ENCODE measurements at places on chromosomes 13 and 19.

DNA sequence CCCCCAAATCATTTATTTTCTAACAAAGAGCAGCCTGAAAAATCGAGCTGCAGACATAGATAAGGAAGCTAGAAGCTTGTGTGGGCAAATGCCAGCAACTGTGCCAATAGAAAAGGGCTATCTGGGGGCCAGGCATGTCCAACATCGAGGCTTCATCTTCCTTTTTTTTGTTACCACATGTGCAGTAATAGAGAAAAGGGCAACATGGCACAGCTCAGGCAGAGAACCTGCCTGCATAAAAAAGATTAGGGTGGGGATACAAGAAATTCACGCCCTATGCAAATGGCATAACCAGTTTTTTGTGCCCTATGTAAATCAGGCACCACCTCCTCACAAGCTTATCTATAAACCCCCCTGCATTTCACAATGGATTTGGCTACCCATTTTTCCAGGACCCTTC lies 60.4 kb upstream of the ABCC4 start:
- no peak for DNase-seq

DNA sequence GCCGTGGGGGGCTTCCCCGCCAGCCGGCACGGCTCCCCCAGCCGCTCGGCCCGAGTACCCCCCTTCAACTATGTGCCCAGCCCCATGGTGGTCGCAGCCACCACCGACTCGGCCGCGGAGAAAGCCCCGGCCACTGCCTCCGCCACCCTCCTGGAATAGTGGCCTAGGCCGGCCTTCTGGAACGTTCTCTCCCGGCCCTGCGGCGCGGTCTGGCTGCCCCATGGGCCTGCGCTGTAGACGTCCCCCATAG lies 9.0 kb downstream of the C19orf25 start:
- no peak for DNase-seq

GRCh38 chr19:33278023-33278402 lies 24.3 kb downstream of the CEBPA start:
- DNase-seq, result no peak

GRCh38 chr13:77036279-77036678 lies 9.3 kb upstream of the FBXL3 start:
- DNase-seq, result no peak

DNA sequence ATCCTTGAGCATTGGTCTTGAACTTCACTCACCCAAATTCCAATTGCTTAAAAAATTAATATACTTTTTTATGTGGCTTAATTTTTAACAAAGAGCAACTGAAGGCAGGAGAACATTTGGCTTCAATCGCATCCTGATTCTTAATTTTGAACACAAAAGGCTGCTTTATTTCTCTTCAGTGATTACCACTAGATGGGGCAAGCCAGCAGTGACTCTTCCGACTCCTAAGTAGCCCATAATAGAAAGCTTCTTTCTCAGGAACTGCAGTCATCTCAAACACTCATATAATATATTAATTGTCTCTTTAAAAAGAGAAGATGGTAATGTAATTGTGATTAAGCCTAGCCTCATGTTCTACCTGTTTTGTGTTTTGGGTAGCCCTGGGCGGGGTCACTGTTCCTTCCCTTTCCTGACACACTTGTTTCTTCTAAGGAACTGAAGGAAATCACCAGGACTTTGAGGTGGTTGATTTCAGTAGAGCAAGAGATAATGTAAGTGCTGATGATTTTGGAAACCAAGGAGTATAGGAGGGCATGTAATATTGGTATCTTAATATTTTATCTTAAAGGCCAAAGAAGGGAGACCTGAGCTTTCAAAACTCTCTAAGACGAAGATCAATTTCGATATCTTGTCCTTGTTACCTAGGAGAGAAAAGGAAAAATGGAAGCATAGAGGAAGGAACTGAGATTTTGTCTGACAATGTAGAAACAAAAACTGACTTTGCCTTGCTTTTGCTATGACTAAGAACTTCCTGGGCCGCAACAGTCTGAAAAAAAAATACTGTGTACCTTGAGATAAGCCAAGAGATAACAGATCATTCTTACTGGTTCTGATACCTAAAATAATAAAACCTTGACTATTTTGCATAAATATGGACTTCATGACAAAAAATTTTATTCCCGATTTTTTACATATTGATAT lies 73.1 kb downstream of the TNFSF13B start:
- peak; percentile 50 for DNase-seq

DNA sequence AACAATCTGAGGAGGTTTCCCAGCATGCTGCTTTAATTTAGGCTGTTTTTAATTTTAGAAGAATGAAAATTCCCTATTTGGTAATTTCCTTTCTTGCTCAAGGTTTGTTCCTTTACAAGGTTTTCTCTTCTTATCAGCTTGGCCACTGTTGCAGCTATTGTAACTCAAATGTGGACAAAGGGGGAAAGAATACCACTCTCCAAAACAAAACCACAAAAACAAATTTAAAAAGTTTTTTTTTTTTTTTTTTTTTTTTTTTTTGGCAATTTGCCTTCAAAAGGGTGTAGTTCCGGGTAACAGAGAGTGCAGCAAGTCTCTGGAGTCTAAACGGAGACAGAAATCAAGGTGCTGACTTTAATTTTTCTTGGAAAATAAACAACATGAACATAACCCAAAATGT lies 306.4 kb upstream of the ARGLU1 start:
- DNase-seq, result no peak

- no peak for DNase-seq
Measured at GRCh38 chr19:54805665-54806515, 2.5 kb downstream of the KIR2DL4 start.

DNA sequence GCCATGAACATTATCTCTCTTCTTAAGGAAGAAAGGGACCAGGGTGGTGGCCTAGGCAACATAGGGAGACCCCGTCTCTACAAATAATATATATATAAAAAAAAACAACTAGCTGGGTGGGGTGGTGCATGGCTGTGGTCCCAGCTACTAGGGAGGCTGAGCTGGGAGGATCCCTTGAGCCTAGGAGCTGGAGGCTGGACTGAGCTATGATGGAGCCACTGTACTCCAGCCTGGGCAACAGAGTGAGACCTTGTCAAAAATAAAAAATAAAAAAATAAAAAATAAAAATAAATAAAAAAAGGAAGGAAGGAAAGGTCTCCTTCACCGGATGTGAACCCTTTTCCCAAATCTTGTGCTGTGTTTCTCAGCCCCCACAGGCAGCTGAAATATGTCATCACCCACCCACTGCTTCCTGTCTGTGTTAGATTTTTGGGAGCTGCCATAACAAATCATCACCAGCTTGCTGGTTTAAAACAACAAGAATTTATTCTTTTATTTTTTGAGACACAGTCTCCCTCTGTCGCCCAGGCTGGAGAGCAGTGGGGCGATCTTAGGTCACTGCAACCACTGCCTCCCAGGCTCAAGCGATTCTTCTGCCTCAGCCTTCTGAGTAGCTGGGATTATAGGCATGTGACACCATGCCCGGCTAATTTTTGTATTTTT lies 9.5 kb upstream of the TSPAN16 start:
- DNase-seq, result peak; percentile 50

GRCh38 chr13:51134763-51135365 lies 23.8 kb upstream of the C13orf42 start:
- no peak for DNase-seq

DNA sequence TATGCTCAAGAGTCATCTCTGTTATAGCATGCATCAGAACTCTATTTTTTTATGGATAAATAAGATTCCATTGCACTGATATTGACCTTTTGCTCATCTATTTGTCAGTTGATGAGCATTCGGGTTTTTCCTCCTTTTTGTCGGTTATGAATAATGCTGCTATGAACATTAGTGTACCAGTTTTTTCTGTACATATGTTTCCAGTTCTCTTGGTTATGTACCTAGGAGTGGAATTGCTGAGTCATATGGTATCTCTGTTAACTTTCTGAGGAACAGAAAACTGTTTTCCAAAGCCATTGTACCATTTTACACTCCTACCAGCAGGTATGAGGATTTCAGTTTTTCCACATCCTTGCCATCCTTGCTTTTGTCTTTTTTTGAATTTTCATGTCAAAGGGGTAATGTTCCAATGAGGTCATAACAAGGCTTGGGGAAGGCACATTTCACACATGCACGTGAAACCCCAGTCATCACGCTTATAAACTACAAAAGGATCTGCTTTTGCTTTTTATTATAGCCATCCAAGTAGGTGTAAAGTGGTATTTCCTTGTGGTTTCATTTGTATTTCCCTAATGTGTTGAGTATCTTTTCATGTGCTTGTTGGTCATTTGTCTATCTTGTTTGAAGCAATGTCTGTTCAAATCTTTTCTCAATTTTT lies 14.6 kb downstream of the KBTBD7 start:
- peak; percentile 87 for DNase-seq

DNA sequence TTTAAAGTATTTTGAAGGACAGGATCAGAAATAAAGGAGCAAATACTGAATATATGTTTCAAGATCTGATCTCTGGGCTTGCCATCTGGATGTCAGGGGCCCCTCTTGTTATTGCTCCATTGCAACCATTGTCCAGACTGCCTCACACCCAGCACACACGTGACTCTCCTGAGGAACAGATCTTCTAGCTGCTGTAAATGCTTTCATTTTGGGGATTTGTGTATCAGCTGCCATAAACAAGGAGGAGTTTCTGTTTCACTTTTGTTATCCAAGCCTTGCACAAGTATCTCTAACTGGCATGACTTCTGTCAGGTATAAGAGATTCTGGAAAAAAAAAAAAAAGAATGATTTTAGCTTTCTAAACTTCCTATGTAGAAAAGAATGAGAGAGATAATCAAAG lies 1624.1 kb upstream of the PRR20A start:
- no peak for DNase-seq

- no peak for DNase-seq
Measured at GRCh38 chr19:5822181-5822844, 17.2 kb downstream of the FUT6 start.

DNA sequence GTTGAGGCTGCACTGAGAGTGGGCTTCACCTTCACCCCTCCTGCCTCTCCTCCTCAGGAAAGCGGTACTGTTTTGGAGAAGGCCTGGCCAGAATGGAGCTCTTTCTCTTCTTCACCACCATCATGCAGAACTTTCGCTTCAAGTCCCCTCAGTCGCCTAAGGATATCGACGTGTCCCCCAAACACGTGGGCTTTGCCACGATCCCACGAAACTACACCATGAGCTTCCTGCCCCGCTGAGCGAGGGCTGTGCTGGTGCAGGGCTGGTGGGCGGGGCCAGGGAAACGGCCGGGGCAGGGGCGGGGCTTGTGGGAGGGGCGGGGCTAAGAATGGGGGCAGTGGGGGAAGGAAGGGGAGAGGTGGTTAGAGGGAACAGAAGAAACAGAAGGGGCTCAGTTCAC lies 7.5 kb downstream of the CYP2A13 start:
- DNase-seq, result no peak

DNA sequence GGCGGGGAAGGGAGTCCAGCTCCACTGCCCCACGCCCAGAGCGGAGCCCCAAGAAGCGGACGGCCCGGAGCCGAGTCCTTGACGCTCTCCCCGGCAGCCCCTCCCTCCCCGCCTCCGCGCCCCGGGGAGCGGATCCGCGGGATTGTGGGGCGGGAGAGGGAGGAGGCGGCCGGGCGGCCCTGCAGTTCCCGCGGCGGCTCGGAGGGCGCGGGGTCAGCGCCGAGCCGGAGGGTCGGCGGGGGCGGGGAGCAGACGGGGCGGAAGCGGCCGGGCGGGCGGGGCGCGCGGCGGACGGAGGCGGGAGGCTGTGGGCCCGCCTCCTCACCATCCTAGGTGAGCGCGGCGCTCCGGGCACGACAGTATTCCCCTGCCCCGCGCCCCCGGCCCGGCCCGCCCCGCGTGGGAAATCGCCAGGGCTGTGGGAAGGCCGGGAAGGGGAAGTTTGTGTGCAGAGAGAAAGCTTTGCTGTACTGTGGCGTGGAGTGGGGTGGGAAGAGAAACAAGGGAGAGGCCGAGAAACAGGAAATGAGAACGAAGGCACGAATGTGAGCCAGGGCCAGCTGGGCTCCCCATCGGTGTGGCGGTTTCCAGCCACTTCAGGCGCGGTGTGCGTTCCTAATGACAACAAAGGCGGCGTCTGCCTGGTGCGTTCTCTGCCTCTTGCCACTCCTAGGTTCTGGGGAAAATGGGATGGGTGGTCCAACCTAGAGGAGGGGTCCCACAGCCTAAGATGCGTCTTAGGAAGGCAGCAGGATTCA lies 1.3 kb upstream of the KLF12 start:
- peak; percentile 66 for DNase-seq

- DNase-seq, result no peak
Measured at GRCh38 chr13:67538906-67539305, 308.8 kb upstream of the PCDH9 start.

DNA sequence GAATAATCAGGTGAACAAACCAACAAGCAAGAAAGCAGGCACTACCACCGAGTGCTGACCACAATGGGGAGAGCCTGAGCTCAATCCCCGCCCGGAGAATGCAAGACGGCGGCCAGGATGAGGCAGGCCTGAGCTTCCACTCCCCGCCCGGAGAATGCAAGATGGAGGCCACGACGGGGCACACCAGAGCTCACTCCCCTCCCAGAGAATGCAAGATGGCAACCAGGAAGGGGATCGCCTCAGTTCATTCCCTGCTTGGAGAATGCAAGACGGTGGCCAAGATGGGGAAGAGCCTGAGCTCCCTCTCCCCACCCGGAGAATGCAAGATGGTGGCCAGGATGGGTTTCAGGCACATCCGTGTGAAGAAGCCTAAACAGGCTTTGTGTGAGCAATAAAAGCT lies 24.7 kb upstream of the MIER2 start:
- DNase-seq, result no peak

GRCh38 chr13:23865906-23866305 lies 23.3 kb downstream of the MIPEP start:
- DNase-seq, result no peak

DNA sequence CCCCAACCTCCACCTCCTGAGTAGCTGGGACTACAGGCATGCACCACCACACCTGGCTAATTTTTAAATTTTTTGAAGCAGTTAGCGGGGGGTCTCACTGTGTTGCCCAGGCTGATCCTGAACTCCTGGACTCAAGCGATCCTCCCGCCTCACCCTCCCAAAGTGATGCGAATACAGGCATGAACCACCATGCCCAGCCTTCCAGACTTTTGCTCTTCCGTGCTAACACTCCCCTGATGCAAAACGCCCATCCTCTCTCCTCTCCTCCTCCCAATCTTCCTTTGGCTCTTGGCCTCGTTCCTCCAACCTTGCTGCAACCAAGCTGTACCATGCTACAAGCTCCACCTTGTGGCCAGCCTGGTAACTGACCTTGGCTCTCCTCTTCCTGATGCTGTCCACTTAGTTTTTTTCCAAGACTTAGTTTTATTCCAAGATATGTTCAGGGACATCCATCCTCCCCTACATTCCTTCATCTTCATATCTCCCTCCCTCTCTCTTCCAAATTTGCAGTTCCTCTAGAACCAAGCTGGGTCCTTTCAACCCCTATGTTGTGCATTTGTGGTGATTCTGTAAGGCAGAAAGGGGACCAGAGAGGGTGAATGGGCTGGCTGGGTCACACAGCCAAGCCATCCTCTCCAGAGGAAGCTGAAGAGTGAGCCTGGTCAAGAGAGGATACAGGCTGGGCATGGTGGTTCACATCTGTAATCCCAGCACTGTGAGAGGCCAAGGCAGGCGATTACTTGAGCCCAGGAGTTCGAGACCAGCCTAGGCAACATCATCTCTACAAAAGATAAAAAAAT lies 32.8 kb downstream of the TINCR start:
- DNase-seq, result peak; percentile 21

- DNase-seq, result no peak
Measured at GRCh38 chr13:27744801-27745200, 47.5 kb upstream of the GSX1 start.

- no peak for DNase-seq
Measured at GRCh38 chr13:29799041-29799440, 51.4 kb downstream of the UBL3 start.
